ENCODE measurements at places on chromosomes 1 and 21.
A peak's percentile ranks its signal among the peaks of the same experiment; 100 is the strongest.

DNA sequence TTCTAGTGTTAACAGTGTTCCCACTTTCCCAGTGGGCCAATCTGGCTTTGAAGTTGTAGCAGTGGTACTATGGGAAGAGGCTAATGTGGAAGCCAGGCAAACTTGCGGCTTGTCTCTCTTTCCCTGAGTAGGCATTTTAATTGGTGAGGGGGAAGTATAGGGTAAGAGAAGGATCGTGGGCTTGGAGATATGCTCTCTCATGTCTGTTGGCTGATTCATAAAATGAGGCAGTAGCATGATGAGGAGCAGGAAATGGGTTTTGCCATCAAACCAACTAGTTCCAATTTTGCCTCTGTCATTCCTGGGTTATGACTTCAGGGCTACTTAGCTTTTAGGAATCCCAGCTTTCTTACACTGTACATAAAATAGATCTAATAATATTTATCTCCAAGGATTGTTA lies 12.1 kb downstream of the C8A start:
- H3K27me3 ChIP-seq = peaks cover 34% of the 10 kb centered on the region
- no peak for DNase-seq
- no peaks in the 10 kb centered on the region for H3K4me1 ChIP-seq
- H3K27ac ChIP-seq = no peak overlapping the region
- H3K4me3 ChIP-seq = no peak overlapping the region

GRCh38 chr1:203147376-203147775 lies 19.9 kb downstream of the ADORA1 start:
- DNase-seq = no peak
- H3K27ac ChIP-seq = no peak overlapping the region
- H3K4me3 ChIP-seq = no peak overlapping the region
- peaks cover 3% of the 10 kb centered on the region for H3K4me1 ChIP-seq

GRCh38 chr1:206809504-206810084 lies 37.3 kb upstream of the IL10 start:
- no peaks in the 10 kb centered on the region for H3K36me3 ChIP-seq
- H3K4me1 ChIP-seq = no peaks in the 10 kb centered on the region
- peaks cover 11% of the 10 kb centered on the region for H3K27me3 ChIP-seq
- DNase-seq = peak; percentile 23
- H3K4me3 ChIP-seq = no peak overlapping the region
- no peak overlapping the region for H3K27ac ChIP-seq

DNA sequence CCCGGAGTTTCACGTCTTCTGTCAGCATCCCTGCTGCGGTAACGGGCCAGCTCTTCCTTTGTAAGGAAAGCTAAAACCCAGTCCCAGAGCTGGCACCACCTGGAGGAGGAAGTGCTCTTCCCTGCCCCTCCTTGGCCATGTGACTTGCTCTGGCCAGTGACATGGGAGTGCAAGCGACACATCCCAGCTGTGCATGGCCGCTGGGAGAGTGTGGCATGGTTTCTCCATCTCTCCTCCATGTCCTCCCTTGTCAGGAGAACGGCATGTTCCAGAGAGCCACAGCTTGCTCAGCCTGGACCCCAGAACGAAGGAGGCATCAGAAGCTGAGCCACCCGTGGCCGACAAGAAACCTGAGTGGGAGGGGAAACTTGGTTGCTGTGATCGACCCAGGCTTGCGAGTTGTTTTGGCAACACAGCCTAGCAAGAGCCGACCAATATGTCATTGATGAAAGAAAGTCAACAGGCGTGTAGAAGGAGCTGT lies 2.7 kb upstream of the PRXL2B start:
- no peaks in the 10 kb centered on the region for H3K27me3 ChIP-seq
- H3K4me3 ChIP-seq = no peak overlapping the region
- H3K27ac ChIP-seq = no peak overlapping the region
- DNase-seq = no peak

DNA sequence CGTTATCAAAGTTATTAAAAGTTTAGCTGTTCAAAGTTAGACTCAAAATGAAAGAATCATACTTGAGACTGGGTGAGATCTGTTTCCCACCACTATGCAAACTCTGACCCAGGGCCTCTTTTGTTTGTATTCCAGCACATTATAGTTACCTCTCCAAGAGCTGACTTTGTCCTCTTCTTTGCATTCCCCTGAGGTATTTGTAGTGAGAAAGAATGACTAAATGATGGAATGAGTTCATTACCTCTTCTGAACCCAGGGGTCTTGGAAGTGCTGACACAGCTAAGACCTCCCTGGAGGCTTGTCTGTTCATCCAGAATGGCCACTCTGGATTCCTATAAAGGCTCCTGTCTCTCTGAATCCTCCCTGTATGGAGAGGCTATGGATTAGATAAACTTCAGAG lies 62.4 kb downstream of the FGGY start:
- H3K36me3 ChIP-seq = no peaks in the 10 kb centered on the region
- no peaks in the 10 kb centered on the region for H3K4me1 ChIP-seq
- no peak for DNase-seq

GRCh38 chr1:26337206-26337535 lies 16.8 kb downstream of the CRYBG2 start:
- no peak overlapping the region for H3K4me3 ChIP-seq
- H3K36me3 ChIP-seq = no peaks in the 10 kb centered on the region
- H3K27ac ChIP-seq = peak overlapping the region; percentile 54
- H3K4me1 ChIP-seq = peaks cover 23% of the 10 kb centered on the region
- DNase-seq = no peak
- H3K27me3 ChIP-seq = no peaks in the 10 kb centered on the region

DNA sequence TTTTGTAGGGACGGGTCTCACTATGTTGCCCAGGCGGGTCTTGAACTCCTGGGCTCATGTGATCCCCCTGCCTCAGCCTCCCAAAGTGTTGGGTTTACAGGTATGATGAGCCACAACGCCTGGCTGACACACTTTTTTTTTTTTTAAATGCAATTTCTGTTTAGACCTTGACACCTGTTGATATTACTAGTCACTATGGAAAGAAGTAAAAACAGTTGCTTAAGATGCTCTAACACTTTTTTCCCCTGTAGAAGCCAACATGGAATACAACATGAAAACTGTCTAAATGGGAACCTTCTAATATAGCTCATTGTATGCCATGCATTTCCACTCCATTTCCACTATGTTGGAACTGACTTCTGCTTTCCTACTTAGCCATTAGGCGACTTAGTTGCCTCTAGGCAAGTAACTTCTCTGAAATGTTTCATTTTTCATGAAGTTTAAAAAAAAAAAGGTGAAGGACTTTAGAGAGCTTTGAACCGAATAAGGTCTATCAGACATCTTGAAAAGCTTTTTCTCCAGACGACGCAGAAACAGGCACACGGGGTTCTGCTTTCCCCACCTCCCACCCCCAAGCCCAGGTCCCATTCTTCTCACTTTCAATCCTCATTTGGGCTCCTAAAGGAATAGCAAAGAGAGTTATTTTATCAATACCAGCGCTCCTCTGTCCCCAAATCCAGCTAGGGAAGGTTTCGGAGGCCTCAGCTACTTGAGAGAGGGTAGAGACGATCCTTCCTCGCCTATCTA lies 648 bp upstream of the DR1 start:
- DNase-seq = no peak
- H3K4me3 ChIP-seq = peak overlapping the region; percentile 80
- H3K4me1 ChIP-seq = peaks cover 37% of the 10 kb centered on the region
- H3K36me3 ChIP-seq = no peaks in the 10 kb centered on the region

GRCh38 chr21:45498646-45499000 lies 43.6 kb downstream of the SLC19A1 start:
- DNase-seq = no peak
- H3K27ac ChIP-seq = no peak overlapping the region
- H3K27me3 ChIP-seq = no peaks in the 10 kb centered on the region
- no peaks in the 10 kb centered on the region for H3K4me1 ChIP-seq
- no peak overlapping the region for H3K4me3 ChIP-seq

- no peaks in the 10 kb centered on the region for H3K27me3 ChIP-seq
- DNase-seq = no peak
- no peak within 1 kb of the TSS for H3K27ac ChIP-seq
These were observed at the start of gene RPE65 for GRCh38 chr1:68449901-68450300. Gene RPE65 (minus strand): TSS chr1:68449954. CDS start chr1:68449905, 49 bp downstream.

- no peaks in the 10 kb centered on the region for H3K27me3 ChIP-seq
- no peaks in the 10 kb centered on the region for H3K4me1 ChIP-seq
- H3K27ac ChIP-seq = no peak overlapping the region
- no peak for DNase-seq
These were observed 114.3 kb downstream of the PEX14 start for GRCh38 chr1:10589074-10589473.

DNA sequence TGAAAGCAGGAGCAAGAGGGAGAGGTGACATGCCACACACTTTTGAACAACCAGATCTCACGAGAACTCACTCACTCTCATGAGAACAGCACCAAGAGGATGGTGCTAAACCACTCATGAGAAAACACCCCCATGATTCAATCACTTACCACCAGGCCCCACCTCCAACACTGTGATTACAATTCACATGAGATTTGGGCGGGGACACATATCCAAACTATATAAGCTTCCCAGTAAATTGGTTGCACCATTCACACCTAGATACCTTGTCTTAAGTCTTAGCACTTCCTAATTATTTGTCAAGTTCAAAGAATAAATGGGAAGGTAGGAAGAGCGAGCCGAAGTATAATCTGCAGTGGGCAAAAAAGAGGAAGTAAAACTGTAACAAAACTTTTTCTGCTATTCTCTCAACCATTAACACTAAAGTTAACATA lies 34.3 kb downstream of the AMY1C start:
- no peak overlapping the region for H3K4me3 ChIP-seq
- H3K36me3 ChIP-seq = no peaks in the 10 kb centered on the region
- no peak overlapping the region for H3K27ac ChIP-seq
- DNase-seq = no peak

DNA sequence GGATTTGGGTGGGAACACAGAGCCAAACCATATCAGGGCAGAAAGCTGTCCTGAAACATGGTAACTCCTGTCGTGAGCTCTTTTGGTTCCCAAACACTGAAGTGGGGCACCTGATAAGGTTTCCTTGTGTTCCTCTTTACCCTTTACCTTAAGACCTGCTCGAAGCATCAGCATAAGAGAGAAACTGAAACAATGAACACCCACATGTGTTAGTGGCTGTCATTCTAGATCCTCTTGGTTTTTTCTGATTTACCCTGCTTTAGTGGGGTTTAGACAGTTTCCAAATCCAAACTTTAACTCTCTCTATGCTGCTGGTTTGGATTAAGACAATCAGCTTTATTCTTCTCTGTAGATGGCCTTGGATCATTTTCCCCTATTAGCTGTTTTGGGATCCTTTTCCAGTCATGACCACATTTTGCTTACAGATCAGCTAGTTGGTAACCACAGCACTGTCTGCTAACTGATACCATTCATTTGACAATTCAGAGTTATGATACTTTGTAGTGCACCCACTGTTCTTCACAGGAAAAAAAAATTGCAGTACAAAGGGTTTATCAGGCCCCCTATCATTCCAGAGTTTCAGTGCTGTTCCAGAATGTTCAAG lies 975 bp upstream of the MNDA start:
- H3K36me3 ChIP-seq = no peaks in the 10 kb centered on the region
- no peaks in the 10 kb centered on the region for H3K4me1 ChIP-seq
- H3K27me3 ChIP-seq = no peaks in the 10 kb centered on the region
- no peak overlapping the region for H3K4me3 ChIP-seq

GRCh38 chr1:225697428-225697827 lies 44.5 kb upstream of the ENAH start:
- no peak for DNase-seq
- no peak overlapping the region for H3K4me3 ChIP-seq
- H3K27me3 ChIP-seq = no peaks in the 10 kb centered on the region
- H3K36me3 ChIP-seq = no peaks in the 10 kb centered on the region
- peaks cover 27% of the 10 kb centered on the region for H3K4me1 ChIP-seq
- H3K27ac ChIP-seq = no peak overlapping the region

GRCh38 chr1:184685116-184685515 lies 69.5 kb downstream of the EDEM3 start:
- DNase-seq = no peak
- no peaks in the 10 kb centered on the region for H3K4me1 ChIP-seq
- no peak overlapping the region for H3K27ac ChIP-seq
- no peak overlapping the region for H3K4me3 ChIP-seq
- H3K36me3 ChIP-seq = no peaks in the 10 kb centered on the region
- H3K27me3 ChIP-seq = no peaks in the 10 kb centered on the region

DNA sequence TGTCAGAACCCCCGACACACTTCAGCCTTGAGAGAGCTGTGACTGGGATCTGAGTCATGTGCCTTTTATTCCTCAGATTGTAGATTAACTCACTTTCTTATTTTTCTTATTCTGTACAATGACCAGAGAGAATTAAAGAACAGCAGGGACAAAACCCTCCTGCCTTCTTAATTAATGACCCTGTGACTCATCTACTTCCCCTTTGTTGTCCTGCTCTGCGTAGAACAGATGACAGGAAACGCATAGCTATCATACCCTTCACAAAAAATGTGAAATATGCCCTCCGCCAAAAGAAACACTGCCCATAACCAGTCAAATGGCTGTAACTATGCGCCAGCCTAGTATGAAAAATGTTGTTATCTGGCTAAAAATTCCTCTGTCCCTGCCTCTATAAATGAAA lies 9.1 kb upstream of the PADI2 start:
- H3K4me1 ChIP-seq = peaks cover 38% of the 10 kb centered on the region
- DNase-seq = peak; percentile 50
- no peak overlapping the region for H3K27ac ChIP-seq
- 0 out of 2 replicates have a peak overlapping the region, but pooled peaks have one; percentile 5 for H3K4me3 ChIP-seq
- no peaks in the 10 kb centered on the region for H3K36me3 ChIP-seq

GRCh38 chr1:116346943-116347673 lies 25.9 kb upstream of the ATP1A1 start:
- no peaks in the 10 kb centered on the region for H3K4me1 ChIP-seq
- no peak for DNase-seq
- no peak overlapping the region for H3K27ac ChIP-seq
- no peak overlapping the region for H3K4me3 ChIP-seq
- H3K27me3 ChIP-seq = no peaks in the 10 kb centered on the region
- no peaks in the 10 kb centered on the region for H3K36me3 ChIP-seq

DNA sequence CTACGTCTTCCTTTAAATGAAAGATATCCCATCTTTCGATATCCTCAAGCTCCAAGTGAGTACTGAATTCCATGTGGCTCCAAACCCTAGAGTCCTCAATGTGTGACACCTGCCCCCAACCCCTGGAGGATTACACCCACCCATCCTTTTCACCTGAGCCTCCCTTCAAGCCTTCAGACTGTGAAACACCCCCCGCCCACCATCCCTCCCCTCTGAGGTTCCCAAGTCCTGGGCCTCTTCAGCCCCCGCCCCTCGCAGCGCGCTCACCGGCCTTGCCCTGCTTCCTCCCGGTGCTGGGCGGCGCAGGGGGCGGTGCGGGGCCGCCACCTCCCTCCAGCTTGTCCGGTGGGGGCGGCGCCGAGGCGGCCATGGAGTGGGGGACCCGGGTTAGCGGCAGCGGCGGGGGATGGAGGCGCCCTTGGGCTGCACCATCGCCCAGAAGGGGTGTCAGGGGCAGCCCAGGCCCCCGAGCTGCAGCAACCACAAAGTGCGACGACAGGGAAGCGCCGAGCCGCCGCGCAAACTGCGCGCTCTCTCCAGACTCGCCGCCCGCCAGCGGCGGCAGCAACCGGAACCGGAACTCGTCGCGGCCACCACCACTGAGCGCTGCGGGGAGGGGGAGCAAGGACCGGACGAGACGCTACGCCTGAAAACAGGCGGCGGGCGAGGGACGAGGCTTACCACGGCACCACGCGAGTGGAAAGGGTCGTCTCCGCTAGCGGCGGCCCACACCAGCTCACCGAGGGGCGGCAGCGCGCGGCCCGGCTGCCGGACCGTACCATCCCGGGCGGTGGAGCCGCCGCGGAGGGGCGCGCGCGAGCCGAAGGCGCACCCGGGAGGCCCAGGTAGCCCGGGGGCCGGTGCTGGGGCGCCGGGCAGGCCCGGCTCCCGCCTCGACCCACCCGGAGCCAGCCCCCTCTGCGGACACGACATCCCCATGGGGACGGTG lies at the start of gene PYGO2:
Gene PYGO2, minus strand, starts transcription at position 576 of the 949 bp plus-strand sequence. Its CDS starts 206 bp downstream, at position 370.
- H3K27me3 ChIP-seq = no peaks in the 10 kb centered on the region
- peaks cover 20% of the 10 kb centered on the region for H3K36me3 ChIP-seq
- peak within 1 kb of the TSS; percentile 92 for H3K27ac ChIP-seq
- DNase-seq = no peak
- peak within 1 kb of the TSS; percentile 80 for H3K4me3 ChIP-seq
- peaks cover 20% of the 10 kb centered on the region for H3K4me1 ChIP-seq

All from HCT116 (cell line).